DND-41 (cell line): ENCODE measurements at places on chromosomes 2 and 18.

- no peak for DNase-seq
Observed at GRCh38 chr2:109322641-109323040, 193.6 kb downstream of the SH3RF3 start.

- DNase-seq, result no peak
Observed at GRCh38 chr18:49584394-49584793, 22.5 kb downstream of the LIPG start.

GRCh38 chr2:108637304-108637669 lies 82.0 kb upstream of the RANBP2 start:
- no peak for DNase-seq

- peak; percentile 77 for DNase-seq
Observed at GRCh38 chr2:675982-676646, 1.1 kb downstream of the TMEM18 start.

- peak; percentile 0 for DNase-seq
Observed at GRCh38 chr2:128773641-128774319, 455.1 kb upstream of the HS6ST1 start.
